ENCODE measurements at places on chromosomes 1 and 21.

DNA sequence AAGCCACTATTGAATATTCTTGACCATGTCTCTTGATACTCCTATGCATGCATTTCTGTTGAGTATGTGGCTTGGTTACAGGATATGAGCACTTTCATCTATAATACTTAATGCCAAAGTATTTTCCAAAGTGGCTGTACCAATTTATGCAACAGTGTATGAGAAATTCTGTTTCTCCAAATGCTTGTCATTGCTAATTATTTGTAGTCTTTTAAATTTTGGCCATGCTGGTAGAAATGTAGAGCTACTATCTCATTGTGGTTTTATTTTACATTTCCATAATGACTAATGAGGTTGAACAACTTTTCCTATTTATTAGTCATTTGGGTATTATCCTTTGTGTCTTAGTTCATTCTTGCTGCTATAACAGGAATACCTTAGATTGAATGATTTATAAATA, 71.4 kb upstream of the TSPAN2 start:
- no peak for DNase-seq

GRCh38 chr1:92929461-92929860, 31.8 kb downstream of the DIPK1A start:
- DNase-seq = no peak

DNA sequence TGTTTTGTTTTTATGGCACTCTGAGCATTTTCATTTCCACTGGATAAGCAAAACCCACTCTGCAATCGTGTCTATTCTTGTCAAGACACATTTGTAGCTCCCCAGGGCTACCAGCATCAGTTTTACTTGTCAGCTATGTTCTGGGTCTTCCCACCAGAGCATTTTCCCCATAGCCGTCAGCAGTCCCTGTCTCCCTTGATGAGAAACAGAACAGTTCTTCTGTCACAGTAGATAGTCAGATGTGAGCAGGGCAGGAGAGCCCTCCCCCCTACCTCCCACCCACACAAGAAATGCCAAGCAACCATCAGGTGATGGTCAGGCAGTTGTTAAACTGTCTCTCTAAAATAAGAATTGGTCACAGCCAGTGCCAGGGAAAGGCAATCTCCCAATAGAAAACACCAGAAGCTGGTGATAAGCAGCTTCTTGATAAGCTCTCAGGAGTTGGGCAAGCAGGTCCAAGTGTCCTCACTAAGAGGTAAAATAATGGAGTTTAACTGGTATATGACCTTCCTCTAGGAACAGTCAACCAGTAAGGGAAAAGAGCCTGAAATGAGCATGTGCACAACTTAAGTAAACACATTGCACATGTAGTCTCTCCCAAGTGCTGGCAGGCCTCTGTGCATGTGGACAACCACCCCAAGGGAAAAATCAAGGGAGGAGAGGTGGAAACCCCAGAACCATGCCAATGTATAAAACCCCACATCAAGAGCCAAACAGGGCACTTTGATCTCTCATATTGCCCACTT, 208.2 kb downstream of the S1PR1 start:
- no peak for DNase-seq

DNA sequence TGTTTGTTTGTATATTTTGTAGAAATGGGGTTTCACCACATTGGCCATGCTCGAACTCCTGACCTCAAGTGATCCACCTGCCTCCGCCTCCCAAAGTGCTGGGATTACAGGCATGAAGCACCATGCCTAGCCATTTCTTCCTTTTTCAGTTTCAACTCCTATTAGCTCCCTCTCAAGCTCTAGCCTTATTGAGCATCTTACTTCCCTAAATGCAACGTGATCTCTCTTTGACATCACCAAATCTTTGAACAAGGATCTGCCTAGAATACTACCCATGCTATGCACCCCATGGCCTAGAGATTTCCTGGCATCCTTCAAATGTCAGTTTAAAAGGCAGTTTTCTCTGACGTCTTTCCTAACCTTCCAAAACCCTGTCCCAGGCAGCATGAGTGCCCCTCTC, 91.1 kb upstream of the NR5A2 start:
- no peak for DNase-seq

DNA sequence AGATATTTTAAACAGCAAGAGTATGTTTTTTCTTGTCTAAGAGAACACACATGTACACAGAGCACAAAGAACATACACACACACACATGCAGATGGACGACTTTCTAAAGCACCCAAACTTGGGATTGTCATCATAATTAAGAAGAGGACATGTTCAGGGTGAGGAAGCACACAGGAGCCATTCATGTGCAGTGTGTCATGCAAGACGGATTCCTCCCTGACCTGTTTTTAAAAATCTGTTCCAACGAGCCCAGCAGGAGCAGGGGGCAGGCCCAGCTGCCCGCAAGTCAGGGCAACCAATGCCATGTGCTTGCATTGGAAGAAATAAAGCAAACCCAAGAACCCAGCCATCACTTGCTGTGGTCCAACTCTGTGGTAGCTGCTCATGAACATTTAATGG, 167.3 kb upstream of the ZNF644 start:
- DNase-seq = no peak

- no peak for DNase-seq
These were observed 300.9 kb downstream of the ASTN1 start for GRCh38 chr1:176863613-176864012.

GRCh38 chr1:244030481-244031040, 20.5 kb upstream of the ZBTB18 start:
- no peak for DNase-seq

GRCh38 chr1:203805689-203806088, 10.3 kb downstream of the ZBED6 start:
- no peak for DNase-seq

- no peak for DNase-seq
These were observed 6.7 kb downstream of the UROD start for GRCh38 chr1:45018599-45019230.

DNA sequence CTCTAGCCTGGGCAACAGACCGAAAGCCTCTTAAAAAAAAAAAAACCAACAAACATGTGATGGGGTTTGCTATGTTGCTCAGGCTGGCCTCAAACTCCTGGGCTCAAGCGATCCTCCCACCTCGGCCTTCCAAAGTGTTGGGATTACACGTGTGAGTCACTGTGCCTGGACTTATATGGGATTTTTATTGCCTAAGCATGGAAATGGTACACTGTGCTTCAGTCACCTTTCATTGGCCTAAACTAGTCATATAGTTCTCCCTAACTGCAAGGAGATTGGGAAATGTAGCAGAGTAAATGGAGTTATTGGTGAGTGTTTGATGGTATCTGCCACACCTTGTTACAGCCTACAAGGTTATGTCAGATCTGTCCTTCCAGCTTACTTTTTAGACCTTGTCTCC, 17.2 kb upstream of the MEF2D start:
- no peak for DNase-seq

- no peak for DNase-seq
These were observed 271.2 kb downstream of the MATN1 start for GRCh38 chr1:30452170-30452569.

DNA sequence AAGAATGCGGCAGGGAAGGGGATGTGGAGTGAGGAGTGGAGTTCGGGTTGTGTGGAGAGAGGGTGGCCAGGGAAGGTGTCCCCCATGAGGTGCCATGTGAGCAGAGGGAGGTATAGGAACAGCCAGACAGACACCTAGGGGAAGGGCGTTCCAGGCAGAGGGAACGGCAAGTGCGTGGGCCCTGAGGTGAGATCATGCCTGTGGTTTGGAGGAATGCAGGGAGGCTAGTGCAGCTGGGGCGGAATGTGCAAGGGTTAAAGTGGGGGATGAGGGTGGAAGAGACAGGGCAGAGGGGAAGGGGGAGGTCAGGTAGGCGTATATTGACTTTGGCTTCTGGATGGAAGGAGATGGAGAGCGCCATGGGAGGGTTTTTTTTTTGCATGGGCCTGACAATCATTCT, 31.6 kb upstream of the PADI6 start:
- no peak for DNase-seq

- no peak for DNase-seq
These were observed 67.3 kb downstream of the NOS1AP start for GRCh38 chr1:162136760-162137159.

DNA sequence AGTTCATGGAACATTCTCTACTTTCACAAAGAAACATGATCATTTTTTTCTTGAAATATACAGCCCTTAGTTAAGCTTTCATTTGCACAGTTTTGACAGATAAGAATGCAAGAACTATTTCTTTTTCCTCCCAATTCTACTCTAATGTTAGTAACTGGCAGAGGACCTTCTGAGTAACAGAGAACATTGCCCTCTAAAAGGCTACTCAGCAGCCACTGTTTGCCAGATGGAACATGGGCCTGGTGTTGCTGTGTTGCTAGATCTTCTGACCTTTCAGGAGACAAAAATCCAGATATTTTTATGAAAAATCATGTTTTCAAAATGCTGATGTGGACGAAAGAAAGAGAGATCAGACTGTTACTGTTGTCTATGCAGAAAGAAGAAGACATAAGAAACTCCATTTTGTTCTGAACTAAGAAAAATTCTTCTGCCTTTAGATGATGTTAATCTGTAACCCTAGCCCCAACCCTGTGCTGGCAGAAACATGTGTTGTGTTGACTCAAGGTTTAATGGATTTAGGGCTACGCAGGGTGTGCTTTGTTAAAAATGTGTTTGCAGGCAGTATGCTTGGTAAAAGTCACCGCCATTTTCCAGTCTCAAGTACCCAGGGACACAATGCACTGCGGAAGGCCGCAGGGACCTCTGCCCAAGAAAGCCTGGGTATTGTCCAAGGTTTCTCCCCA, 2.9 kb upstream of the PRDX6 start:
- DNase-seq = no peak

- DNase-seq = no peak
These were observed 7.8 kb downstream of the CLDN19 start for GRCh38 chr1:42732126-42732680.

GRCh38 chr1:184225283-184226099, 161.3 kb upstream of the C1orf21 start:
- DNase-seq = no peak

DNA sequence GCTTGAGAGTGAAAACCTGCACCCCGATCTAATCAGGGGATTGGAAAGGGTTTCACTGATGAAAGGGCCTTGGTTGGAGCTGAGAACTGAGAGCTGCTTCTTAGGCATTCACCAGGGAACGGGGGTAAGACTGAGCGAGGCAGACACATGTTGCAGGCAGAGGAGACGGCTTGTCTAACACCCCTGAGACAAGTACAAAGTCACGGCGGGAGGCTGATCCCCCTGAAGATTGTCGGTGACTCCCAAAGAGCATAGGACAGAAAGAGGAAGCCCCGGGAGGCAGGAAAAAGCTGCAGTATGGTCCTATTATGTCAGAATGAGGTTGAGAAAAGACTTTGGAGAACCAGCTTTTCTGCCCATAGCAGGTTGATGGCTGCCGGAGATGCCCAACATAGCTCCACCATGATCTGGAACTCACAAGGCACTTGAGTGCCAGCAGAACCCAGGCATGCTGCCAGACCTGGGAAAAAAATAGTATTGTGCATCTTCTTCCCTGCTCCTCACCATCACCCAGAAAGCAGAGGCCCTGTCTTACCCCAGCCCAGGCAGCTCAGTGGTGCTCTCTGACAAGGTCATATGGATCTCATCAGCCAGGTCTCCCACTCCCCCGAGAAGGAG, 463.9 kb upstream of the PROX1 start:
- DNase-seq = no peak
